ENCODE measurements at places on chromosomes 4 and X. TPM values are rescaled to one million over a fixed set of nuclear protein-coding genes. Genes with fewer than 3 reads are reported as not detected.

DNA sequence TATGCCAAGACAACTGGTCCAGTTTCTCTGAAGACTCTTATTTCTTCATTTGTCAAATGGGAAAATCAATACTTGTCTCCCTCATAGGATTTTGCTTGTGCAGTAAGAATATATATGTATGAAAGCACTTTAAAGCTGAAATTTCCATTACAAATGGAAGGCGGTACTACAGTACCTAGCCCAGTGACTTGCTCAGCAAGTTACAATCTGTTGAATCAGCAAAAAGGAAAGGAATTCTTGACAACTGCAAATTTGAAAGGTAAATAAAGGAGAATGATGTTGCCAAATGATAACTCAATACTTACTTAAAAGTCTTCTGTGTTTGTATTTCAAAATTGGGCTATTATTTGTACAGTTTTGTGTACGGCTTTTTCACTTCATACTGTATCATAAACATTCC lies 71.1 kb downstream of the PKD2 start:
- H3K36me3 ChIP-seq: peaks cover 40% of the 10 kb centered on the region
- no peaks in the 10 kb centered on the region for H3K4me1 ChIP-seq
- H3K4me3 ChIP-seq: no peak overlapping the region
- no peaks in the 10 kb centered on the region for H3K27me3 ChIP-seq

- no peak overlapping the region for H3K4me3 ChIP-seq
- DNase-seq: no peak
- peaks cover 4% of the 10 kb centered on the region for H3K27me3 ChIP-seq
- H3K4me1 ChIP-seq: no peaks in the 10 kb centered on the region
- no peak overlapping the region for H3K27ac ChIP-seq
These were observed 88.0 kb downstream of the RAB28 start for GRCh38 chr4:13396161-13396560.

GRCh38 chr4:25104591-25104990 lies 55.7 kb downstream of the SEPSECS start:
- no peak overlapping the region for H3K4me3 ChIP-seq
- no peak for DNase-seq
- H3K27ac ChIP-seq: no peak overlapping the region
- no peaks in the 10 kb centered on the region for H3K27me3 ChIP-seq
- H3K4me1 ChIP-seq: no peaks in the 10 kb centered on the region

DNA sequence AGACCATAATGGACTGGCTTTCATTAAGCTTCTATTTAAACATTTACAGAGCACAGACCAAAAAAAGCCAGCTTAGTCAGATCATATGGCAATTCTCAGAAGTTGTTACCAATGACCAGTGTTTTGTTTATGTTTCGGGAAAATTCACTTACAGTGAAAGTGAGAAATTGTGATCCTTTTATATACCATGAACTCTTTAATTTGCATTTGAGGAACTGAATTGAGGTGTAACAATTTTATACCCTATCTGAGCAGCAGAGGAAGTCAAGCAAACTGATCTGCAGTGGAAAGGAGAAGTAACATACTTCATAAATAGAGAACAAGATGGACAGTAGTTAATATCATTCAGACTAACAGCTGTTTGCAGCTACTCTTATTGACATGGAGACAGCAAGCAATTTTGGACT lies 97.1 kb downstream of the TMA16 start:
- DNase-seq: no peak
- H3K27ac ChIP-seq: no peak overlapping the region
- H3K4me3 ChIP-seq: no peak overlapping the region
- H3K36me3 ChIP-seq: no peaks in the 10 kb centered on the region
- no peaks in the 10 kb centered on the region for H3K27me3 ChIP-seq

DNA sequence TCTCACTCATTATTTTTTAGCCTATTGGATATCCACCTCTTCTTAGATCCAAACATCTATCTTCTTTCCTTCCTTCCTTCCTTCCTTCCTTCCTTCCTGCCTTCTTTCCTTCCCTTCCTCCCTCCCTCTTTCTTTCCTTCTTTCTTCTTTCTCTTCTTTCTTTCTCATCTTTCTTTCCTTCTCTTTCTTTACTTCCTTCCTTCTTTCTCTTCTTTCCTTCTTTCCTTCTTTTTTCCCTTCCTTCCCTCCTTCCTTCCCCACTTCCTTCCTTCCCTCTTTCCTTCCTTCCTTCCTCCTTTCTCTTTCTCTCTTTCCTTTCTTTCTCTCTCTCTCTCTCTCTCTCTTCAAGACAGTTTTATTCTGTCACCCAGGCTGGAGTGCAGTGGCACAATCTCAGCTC lies 1239.8 kb downstream of the PCDH7 start:
- H3K27ac ChIP-seq: no peak overlapping the region
- H3K27me3 ChIP-seq: no peaks in the 10 kb centered on the region
- no peaks in the 10 kb centered on the region for H3K4me1 ChIP-seq
- H3K36me3 ChIP-seq: no peaks in the 10 kb centered on the region

- H3K27me3 ChIP-seq: no peaks in the 10 kb centered on the region
- H3K4me1 ChIP-seq: peaks cover 24% of the 10 kb centered on the region
- peak overlapping the region; percentile 88 for H3K27ac ChIP-seq
- peaks cover 9% of the 10 kb centered on the region for H3K36me3 ChIP-seq
These were observed 11.8 kb downstream of the MOB1B start for GRCh38 chr4:70914000-70914399.

DNA sequence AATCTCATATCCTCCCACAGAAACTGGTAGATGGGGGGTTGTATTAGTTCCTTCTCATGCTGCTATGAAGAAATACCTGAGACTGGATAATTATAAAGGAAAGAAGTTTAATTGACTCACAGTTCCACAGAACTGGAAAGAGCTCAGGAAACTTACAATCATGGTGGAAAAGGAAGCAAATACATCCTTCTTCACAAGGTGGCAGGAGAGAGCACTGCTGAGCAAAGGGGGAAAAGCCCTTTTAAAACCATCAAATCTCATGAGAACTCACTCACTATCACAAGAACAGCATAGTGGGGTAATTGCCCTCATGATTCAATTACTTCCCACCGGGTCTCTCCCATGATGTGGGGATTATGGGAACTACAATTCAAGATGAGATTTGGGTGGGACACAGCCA lies 250.5 kb upstream of the GPRIN3 start:
- H3K4me3 ChIP-seq: no peak overlapping the region
- no peaks in the 10 kb centered on the region for H3K27me3 ChIP-seq
- no peaks in the 10 kb centered on the region for H3K36me3 ChIP-seq

MXRA5 gene
- total RNA-seq: 0.22 TPM

TMEM154 gene
- 0.22 TPM for total RNA-seq

VBP1 gene
- 172 TPM for total RNA-seq

NPNT gene
- not detected for total RNA-seq

GPR119 gene
- total RNA-seq: not detected

HNRNPD gene
- total RNA-seq: 67.5 TPM

Data from SJSA1 (cell line).